ENCODE measurements at places on chromosomes 4 and X. TPM values are rescaled to one million over a fixed set of nuclear protein-coding genes. Genes with fewer than 3 reads are reported as not detected.

The TMPRSS11E gene
- not detected for total RNA-seq

The XAGE1A gene
- total RNA-seq = not detected

The PCDH10 gene
- total RNA-seq = 30.5 TPM

The FAM149A gene
- total RNA-seq = 5.4 TPM

The CLNK gene
- total RNA-seq = not detected

The UGT2B15 gene
- not detected for total RNA-seq

The SMS gene
- 73.0 TPM for total RNA-seq

The DDX53 gene
- not detected for total RNA-seq

The FMR1 gene
- total RNA-seq = 34.6 TPM

The GDPD2 gene
- not detected for total RNA-seq

The SPANXN4 gene
- total RNA-seq = not detected

The OTUD5 gene
- 49.0 TPM for total RNA-seq

DNA sequence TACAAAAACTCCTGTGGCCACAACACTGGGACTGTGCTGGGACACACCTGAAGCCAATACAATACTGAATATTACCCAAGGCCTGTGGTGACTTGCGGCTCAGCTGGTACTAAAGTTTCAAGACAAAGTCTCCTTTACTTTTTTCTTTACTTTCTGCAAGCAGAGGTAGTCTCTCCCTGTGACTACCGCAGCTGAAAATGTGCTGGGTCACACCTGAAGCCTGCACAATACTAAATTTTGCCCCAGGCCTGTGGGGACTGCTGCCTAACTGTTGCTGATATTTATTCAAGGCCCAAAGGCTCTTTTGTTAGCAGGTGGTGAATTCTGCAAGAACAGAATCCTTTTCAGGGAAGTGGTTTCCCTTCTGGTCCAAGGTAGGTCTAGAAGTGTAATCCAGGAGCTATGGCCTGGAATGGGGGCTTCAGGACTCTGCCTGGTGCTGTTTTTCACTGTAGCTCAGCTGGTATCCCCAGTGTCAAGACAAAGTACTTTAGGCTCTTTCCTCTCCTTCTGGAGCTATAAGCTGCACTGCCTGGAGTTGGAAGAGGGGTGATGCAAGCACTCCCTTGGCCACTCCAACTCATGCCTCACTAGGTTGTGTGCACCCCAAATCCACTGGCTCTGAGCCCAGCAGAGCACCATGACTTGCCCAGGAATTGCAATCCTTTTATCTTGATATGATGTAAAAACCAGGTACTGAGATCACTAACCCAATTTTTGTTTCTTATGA, 489.4 kb downstream of the TECRL start:
- no peak overlapping the region for H3K27ac ChIP-seq
- no peak overlapping the region for H3K4me3 ChIP-seq
- DNase-seq = no peak
- H3K27me3 ChIP-seq = peaks cover 4% of the 10 kb centered on the region

- H3K27me3 ChIP-seq = no peaks in the 10 kb centered on the region
- H3K4me1 ChIP-seq = peaks cover 37% of the 10 kb centered on the region
- H3K36me3 ChIP-seq = no peaks in the 10 kb centered on the region
- no peak overlapping the region for H3K27ac ChIP-seq
- peak overlapping the region; percentile 17 for H3K4me3 ChIP-seq
- no peak for DNase-seq
These were observed 1.5 kb downstream of the GSTCD start for GRCh38 chr4:105710012-105710600.

DNA sequence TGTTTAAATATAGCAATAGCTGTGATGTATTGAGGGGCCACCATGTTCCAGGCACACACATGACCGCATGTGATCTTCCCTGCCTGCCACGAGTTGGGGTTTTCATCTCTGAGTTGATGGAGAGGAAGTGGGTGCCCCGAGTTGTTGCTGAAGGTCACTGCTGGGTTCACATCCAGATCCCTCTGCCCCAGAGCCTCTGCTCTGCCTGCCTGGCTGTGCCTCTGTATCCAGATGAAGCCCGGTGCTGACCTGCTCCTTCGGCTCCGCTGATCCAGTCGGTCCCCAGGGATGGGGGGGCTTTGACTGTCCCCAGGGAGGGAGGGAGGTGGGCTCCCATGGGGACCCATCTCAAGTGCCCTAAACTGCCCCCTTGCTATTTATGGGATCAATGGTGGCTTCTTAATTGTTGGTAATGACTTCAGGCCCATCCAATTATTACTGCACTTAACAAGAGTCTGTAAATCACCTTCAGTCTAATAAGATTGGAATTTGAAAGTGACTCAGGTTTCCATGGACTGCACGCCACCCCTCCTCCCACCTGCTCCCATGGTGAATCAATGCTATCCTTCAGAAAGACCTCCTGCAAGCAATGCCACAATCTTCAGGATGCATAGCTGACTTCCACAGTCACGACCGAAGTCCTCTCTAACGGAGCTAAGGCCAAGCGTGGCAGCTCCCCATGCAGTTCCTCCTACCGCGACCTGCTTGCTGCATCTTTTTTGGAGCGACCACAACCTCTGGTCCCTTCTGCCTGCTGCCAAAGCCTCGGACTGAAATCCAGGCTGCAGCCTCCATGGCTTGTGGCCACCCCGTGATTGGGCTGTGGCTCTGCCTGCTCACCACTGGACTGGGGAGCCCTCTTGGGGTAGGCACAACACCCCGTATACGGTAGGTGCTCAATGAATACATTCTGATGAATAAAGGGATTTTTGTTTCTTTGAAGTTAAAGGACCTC, 73.1 kb downstream of the CPZ start:
- H3K36me3 ChIP-seq = no peaks in the 10 kb centered on the region
- H3K4me1 ChIP-seq = no peaks in the 10 kb centered on the region
- H3K4me3 ChIP-seq = no peak overlapping the region
- H3K27ac ChIP-seq = no peak overlapping the region
- DNase-seq = peak; percentile 61

DNA sequence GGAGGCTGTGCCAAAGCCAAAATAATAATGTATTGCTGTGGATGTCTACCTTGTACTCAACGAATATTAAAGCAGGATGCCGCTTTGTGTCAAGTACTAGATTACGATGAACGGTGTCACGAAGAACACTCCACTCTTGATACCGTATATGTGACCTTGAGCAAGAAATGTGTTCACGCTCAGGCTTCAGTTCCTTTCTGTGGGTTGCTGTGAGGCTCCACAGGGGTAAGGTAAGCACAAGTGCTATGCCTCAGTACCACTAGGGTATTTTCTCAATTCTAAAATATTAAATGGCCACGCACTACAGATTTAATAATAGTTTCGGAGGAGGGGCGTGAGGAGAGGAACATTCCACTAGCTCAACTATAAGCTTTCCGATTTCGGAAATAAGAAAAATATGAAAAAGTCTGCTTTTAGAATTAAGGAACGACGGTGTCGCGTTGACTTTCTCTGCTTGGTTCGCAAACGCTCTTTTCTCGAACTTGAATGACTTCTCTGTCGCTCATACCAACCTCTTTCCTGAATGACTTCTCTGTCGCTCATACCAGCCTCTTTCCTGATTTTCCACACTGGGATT, 607 bp upstream of the SCOC start:
- no peak for DNase-seq
- no peak overlapping the region for H3K4me3 ChIP-seq
- H3K4me1 ChIP-seq = peaks cover 40% of the 10 kb centered on the region
- no peaks in the 10 kb centered on the region for H3K36me3 ChIP-seq

DNA sequence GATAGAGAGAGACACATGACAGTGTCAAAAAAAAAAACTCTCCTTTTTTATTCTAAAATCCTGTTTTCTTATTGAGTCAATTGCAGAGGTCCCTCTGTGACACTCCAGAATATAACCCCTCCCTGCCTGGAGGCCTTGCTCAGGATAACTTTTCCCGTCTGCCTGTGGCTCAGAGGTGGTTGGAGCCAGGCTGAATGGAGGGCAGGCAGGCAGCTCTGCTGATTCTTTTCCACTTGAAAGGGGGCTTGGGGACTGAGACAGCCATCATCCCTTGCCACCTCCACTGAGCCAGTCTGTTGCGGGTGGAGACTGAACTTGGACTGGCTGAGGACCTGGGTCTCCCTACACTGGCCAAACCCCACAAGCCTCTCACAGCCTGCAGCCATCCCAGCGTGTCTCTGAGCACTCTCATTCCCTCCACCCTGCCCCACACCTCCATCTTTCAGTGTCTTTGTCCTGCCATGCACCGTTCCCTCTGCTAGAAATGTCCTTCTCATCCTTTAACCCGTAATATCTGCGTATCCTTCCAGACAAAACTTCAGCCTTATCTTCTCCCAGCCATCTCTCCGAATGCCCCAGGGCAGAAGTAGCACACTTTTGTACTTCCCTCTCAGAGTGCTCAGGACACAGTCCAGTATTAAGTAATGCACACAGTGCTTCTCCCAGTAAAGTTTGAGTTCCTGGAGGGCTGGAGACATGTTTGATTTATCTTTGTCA, 139.9 kb downstream of the CHIC2 start:
- H3K4me1 ChIP-seq = peaks cover 3% of the 10 kb centered on the region
- H3K27me3 ChIP-seq = no peaks in the 10 kb centered on the region

DNA sequence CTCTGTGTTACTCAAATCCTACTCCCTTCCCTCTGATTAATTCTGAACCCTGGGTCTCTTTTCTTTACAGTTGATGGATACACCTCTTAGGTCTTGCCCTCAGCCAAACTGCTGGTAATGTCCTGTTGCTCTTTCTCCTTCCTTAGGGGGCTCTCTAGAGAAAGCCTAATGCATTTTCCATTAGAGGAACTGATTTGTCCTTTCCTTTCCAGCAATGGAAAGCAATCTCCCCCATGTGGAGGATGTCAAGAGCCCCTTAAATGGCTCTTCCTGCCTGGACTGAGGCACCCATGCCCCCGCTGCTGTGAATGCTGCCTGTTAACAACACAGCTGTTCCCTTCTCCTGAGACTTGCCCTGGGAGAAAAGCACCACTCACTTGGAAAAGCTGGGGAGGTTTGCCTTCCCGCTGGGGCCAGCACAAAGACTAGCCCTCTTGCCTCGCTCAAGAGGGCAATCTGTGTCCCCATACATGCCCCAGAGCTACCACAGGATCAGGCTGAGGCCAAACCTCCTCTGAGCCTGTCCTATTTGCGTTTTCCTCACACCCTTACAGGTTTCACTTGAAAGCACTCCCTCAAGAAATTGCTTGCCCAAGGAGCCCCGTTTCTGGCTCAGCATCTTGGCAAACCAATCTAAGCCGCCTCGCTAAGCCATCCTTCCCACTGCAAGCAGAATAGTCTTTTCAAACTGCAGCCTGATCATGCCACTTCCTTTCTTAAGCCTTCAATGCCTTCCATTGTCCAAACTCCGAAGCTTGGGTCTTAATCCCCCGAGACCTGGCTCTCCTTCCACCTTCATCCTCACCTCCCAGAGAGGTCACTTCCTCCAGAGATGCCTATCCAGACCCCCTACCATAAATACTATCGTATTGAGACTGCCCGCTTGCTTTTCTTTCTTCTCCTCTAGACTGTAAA, 23.2 kb upstream of the SMIM20 start:
- peaks cover 2% of the 10 kb centered on the region for H3K27me3 ChIP-seq
- no peak for DNase-seq
- no peak overlapping the region for H3K27ac ChIP-seq
- no peak overlapping the region for H3K4me3 ChIP-seq
- no peaks in the 10 kb centered on the region for H3K36me3 ChIP-seq

GRCh38 chr4:69759189-69759604, 1.2 kb downstream of the SULT1B1 start:
- H3K4me3 ChIP-seq = no peak overlapping the region
- no peak for DNase-seq
- no peaks in the 10 kb centered on the region for H3K36me3 ChIP-seq

GRCh38 chr4:628821-629635, 3.7 kb downstream of the PDE6B start:
- peak; percentile 88 for DNase-seq
- peaks cover 15% of the 10 kb centered on the region for H3K27me3 ChIP-seq
- no peaks in the 10 kb centered on the region for H3K4me1 ChIP-seq
- H3K27ac ChIP-seq = no peak overlapping the region

DNA sequence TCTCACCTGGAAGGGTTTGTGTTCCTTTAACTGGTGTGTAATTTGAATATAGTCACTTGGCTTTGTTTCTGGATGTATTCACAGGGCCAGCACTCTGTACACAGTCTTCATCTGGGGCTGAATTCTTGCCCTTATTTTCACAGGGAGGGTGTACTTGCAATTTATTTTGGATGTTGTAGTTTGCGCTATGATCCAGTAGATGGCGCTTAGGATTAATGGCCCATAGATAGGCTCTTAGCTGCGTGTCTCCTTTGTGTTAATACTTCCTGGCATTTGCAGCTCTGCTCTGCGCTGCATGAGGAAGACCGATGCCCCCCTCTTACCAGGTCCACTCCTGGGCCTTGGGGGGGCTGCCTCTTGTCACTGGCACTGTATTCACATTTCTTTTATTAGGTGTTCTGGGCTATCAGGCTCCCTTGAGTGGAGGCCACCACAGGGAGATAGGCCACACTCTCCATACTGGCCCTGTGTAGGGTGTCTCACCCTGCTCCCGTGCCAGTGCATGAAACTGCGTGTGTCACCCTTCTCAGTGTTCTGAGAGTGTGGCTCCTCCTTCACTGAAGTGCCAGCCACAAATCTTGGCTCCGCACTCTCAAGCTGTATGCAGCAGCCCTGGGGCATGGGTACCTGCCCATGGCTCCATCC, 562.2 kb downstream of the ZIC3 start:
- H3K4me3 ChIP-seq = no peak overlapping the region
- no peak overlapping the region for H3K27ac ChIP-seq
- no peaks in the 10 kb centered on the region for H3K36me3 ChIP-seq
- no peaks in the 10 kb centered on the region for H3K27me3 ChIP-seq

GRCh38 chrX:54415534-54416350, 24.5 kb upstream of the TSR2 start:
- no peak for DNase-seq
- H3K36me3 ChIP-seq = no peaks in the 10 kb centered on the region
- H3K27ac ChIP-seq = no peak overlapping the region

GRCh38 chrX:253451-254297, 27.5 kb upstream of the PLCXD1 start:
- no peak overlapping the region for H3K27ac ChIP-seq
- DNase-seq = peak; percentile 92
- no peaks in the 10 kb centered on the region for H3K4me1 ChIP-seq
- no peaks in the 10 kb centered on the region for H3K36me3 ChIP-seq
- H3K27me3 ChIP-seq = no peaks in the 10 kb centered on the region

GRCh38 chrX:80576806-80577533, 156.7 kb downstream of the TENT5D start:
- H3K27ac ChIP-seq = no peak overlapping the region
- H3K4me3 ChIP-seq = no peak overlapping the region
- no peaks in the 10 kb centered on the region for H3K27me3 ChIP-seq
- H3K36me3 ChIP-seq = no peaks in the 10 kb centered on the region
- H3K4me1 ChIP-seq = no peaks in the 10 kb centered on the region

GRCh38 chr4:74522251-74522991, 77.5 kb downstream of the AREG start:
- no peaks in the 10 kb centered on the region for H3K4me1 ChIP-seq
- H3K27me3 ChIP-seq = peaks cover 19% of the 10 kb centered on the region
- no peak for DNase-seq
- no peaks in the 10 kb centered on the region for H3K36me3 ChIP-seq
- H3K4me3 ChIP-seq = no peak overlapping the region

DNA sequence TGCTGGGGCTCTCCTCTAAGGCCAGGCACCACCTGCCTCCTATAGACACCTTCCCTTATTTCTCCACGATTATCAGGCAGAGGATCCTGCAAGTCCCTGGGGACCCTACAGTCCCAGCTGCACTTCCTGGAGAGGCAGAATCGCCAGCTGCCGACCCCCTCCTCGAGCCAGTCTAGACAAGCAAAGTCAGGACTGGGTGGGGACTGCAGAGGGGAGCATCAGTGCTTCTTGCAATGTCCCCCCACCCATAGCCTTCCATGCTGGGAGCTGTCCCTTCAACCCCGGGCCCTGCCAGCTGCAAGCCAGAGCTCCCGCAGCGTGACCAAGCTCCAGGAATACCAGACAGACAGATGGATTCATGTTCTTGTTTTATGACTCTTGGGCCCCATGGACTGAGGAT, 1.4 kb upstream of the CRMP1 start:
- H3K27ac ChIP-seq = no peak overlapping the region
- DNase-seq = no peak
- H3K4me3 ChIP-seq = no peak overlapping the region
- H3K4me1 ChIP-seq = peaks cover 20% of the 10 kb centered on the region
- H3K27me3 ChIP-seq = peaks cover 71% of the 10 kb centered on the region
- H3K36me3 ChIP-seq = peaks cover 3% of the 10 kb centered on the region
